Liver (tissue), 10 donors: ENCODE measurements at places on chromosomes 16 and 17. TPM values are rescaled to one million over a fixed set of nuclear protein-coding genes. Genes with fewer than 3 reads are reported as not detected.

TP53 gene
- total RNA-seq = 12.3 TPM

ARHGDIG gene
- total RNA-seq = not detected

MT1B gene
- not detected for total RNA-seq

MT4 gene
- not detected for total RNA-seq

CCL22 gene
- 0.09 TPM for total RNA-seq

ZFPM1 gene
- 12.8 TPM for total RNA-seq

MAP2K4 gene
- total RNA-seq = 18.9 TPM

CAMKK1 gene
- total RNA-seq = 0.67 TPM

DHRS7C gene
- total RNA-seq = 0.28 TPM

KRTAP4-3 gene
- total RNA-seq = not detected

MYH13 gene
- total RNA-seq = not detected

KIF2B gene
- not detected for total RNA-seq

RAB11FIP4 gene
- 16.0 TPM for total RNA-seq

SPSB3 gene
- 27.7 TPM for total RNA-seq

MPV17L gene
- 12.0 TPM for total RNA-seq

KCNH6 gene
- not detected for total RNA-seq

SLC6A2 gene
- total RNA-seq = not detected

KCNJ12 gene
- 0.47 TPM for total RNA-seq

DPEP2 gene
- 2.4 TPM for total RNA-seq
